ENCODE measurements at places on chromosomes 5 and 9. TPM values are rescaled to one million over a fixed set of nuclear protein-coding genes. Genes with fewer than 3 reads are reported as not detected.
A peak's percentile ranks its signal among the peaks of the same experiment; 100 is the strongest.

The PTBP3 gene
- 131 TPM for total RNA-seq

The SLC36A3 gene
- not detected for total RNA-seq

The SOX30 gene
- not detected for total RNA-seq

The MRPL22 gene
- 12.2 TPM for total RNA-seq

The ECSCR gene
- total RNA-seq = 13.3 TPM

The FAM78A gene
- 0.81 TPM for total RNA-seq

The TAF11L13 gene
- not detected for total RNA-seq

The MAP1B gene
- total RNA-seq = 69.2 TPM

The DNAJC21 gene
- total RNA-seq = 19.1 TPM

The EDIL3 gene
- total RNA-seq = 9.4 TPM

The NMUR2 gene
- not detected for total RNA-seq

The SURF6 gene
- total RNA-seq = 17.1 TPM

The CYSRT1 gene
- total RNA-seq = 44.8 TPM

The ARL14EPL gene
- total RNA-seq = not detected

The SURF2 gene
- total RNA-seq = 15.3 TPM

- no peak for DNase-seq
These were observed 9.0 kb downstream of the MYMK start for GRCh38 chr9:133515615-133516255.

- DNase-seq = no peak
These were observed 32.1 kb upstream of the MED10 start for GRCh38 chr5:6410421-6410820.

GRCh38 chr9:129888293-129889121 lies 53.2 kb downstream of the USP20 start:
- no peak for DNase-seq

- peak; percentile 70 for DNase-seq
These were observed 126.6 kb downstream of the BARX1 start for GRCh38 chr9:93828331-93829097.

GRCh38 chr9:27572566-27572917 lies 739 bp downstream of the C9orf72 start:
- DNase-seq = no peak

- no peak for DNase-seq
These were observed 181.1 kb upstream of the RAD23B start for GRCh38 chr9:107102011-107102410.

DNA sequence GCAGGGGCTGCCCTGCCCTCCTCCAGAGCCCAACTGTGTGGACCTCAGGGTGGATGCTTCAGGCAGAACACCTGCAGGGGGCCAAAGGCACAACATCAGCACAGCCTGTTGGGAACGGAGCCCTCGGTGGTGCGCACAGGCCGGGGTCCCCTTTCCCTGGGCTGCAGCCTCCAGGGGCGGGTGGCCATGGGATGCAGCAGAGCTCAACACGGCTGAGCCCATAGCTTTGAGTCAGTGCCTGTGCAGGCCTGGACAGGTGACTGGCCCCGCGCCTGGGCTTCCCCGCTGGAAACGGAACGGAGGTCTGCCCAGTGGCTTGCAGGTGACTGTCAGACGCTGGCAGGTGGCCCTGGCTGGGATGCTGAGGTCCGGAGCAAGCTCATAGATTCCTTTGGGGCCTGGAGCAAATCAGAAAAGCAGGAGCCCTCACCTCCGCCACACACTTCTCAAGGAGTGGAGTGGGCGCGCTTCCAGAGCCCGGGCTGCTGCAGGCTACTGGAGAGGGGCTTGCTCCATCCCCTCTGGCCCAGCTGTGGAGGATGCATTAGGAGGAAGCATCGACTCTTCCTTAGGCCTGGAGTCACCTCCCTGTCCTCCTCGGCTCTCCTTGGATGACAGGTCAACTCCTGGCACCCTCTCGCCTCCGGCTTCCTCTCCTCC lies 69.8 kb upstream of the RNU6ATAC start:
- no peak for DNase-seq

- DNase-seq = no peak
These were observed 27.3 kb upstream of the IL17B start for GRCh38 chr5:149406203-149406978.

- peak; percentile 97 for DNase-seq
These were observed 19.7 kb downstream of the C6 start for GRCh38 chr5:41193456-41194205.

GRCh38 chr5:40984884-40985283 lies 75.6 kb downstream of the C7 start:
- no peak for DNase-seq

GRCh38 chr5:63483338-63483737 lies 478.9 kb downstream of the HTR1A start:
- no peak for DNase-seq

GRCh38 chr5:124929000-124929399 lies 182.6 kb upstream of the ZNF608 start:
- no peak for DNase-seq

DNA sequence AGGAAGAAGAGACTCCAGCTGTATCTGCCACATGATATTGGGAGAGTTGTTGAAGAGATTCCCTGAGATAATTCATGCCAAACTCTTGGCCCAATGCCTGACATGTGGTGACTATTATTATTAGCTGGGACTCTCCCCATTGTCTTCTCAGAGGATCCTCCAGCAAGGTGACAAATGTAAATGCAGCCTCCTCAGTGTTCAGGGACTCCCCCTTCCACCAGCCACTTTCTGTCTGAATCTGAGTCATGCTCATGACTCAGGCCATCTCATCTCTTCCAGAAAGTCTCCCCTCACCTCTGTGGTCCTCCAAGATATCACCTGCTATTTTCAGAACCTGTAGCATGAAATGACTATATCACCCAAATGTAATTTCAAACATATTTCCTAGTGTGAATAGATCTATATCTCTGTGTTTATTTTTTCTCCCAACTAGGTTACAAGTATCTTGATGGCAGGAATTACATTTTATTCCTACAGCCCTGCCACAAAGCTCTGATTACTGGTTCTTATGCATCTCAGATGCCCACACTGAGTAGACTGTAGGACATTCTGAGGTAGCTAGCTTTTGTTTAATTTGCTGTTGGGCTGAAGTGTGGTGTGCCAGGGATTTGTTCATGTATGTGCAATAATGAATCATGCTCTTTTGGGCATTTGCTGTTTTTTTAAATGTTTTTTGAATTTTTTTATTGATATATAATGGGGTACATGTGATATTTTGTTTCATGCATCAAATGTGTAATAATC lies 126.6 kb upstream of the IL12B start:
- DNase-seq = no peak

GRCh38 chr5:173742432-173742816 lies 126.0 kb upstream of the BOD1 start:
- DNase-seq = no peak

- DNase-seq = no peak
These were observed 58.7 kb upstream of the CTSL start for GRCh38 chr9:87667164-87667738.

DNA sequence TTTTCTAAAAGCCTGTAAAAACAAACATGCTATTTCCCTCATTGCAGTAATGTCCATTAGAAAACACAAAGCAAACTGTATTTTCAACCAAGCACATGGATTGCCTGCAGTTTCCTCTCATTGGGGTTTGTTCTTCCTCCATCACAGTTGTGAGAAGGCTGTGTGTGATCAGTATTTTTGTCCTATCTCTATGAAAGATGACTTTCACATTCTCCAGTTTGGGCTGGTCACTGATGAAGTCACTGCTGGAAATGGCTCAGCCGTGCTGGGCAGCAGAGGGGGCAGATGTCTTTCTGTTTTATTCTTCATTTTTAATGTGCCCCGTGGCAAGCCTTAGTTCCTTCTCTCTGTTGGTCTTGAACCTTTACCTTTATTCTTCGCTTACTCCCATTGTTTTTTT lies 288.9 kb upstream of the MPDZ start:
- no peak for DNase-seq

GRCh38 chr5:135655468-135655815 lies 76.7 kb upstream of the CXCL14 start:
- no peak for DNase-seq

GRCh38 chr5:180323941-180324600 lies 29.1 kb downstream of the GFPT2 start:
- DNase-seq = no peak

- no peak for DNase-seq
These were observed 46.1 kb downstream of the SLC25A46 start for GRCh38 chr5:110784901-110785300.

- DNase-seq = no peak
These were observed 893.2 kb downstream of the DTWD2 start for GRCh38 chr5:118095115-118095514.

DNA sequence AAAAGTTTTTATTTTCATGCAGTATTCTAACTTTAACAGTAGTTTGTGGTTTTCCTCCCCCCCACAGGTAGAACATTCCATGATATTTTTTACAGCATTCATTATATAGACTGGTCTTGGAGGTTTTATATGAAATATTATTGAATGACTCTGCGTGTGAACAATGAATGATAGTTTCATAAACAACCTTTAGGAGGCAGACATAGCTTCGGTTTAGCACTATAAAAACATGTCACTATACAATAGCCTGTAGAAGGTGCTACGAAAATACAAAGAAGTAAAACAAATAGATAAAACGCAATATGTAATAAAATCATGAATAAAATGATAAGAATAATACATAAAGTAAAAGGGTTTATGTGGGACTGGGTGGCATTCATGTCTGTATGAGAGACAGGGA lies 8.5 kb downstream of the KLF4 start:
- DNase-seq = no peak

GRCh38 chr9:73219985-73220626 lies 68.4 kb downstream of the ANXA1 start:
- DNase-seq = no peak

- no peak for DNase-seq
These were observed 1.3 kb downstream of the SPTAN1 start for GRCh38 chr9:128553728-128554127.

GRCh38 chr5:138032028-138032571 lies 779 bp downstream of the FAM13B start:
- no peak for DNase-seq

- no peak for DNase-seq
These were observed 7.0 kb upstream of the SH3GL2 start for GRCh38 chr9:17571825-17572224.

DNA sequence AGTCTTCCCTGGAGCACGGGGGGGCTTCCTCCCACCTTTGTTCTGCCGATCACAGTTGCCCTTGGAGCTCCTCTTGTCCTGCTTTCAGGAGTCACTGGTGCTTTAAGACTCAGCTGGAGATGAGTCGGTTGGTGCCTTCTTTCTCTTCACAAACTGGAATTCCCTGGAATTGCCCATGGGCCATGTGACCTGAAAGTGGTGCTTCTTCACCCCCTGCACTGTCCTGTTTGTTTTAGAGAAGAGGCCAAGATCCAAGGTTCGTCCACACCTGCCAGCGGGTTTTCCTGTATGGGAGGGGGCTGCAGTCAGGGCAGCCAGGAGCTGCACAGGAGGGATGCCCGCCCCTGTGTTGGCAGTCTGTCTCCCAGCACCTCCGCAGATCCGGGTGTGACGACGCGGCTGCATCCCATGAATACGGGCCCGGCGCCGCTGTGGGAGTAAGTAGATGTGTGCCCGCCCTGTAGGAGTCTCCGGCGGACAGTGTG lies 9.5 kb upstream of the MRPS2 start:
- no peak for DNase-seq

GRCh38 chr9:128684325-128685199 lies 4.5 kb upstream of the SET start:
- DNase-seq = peak; percentile 92

DNA sequence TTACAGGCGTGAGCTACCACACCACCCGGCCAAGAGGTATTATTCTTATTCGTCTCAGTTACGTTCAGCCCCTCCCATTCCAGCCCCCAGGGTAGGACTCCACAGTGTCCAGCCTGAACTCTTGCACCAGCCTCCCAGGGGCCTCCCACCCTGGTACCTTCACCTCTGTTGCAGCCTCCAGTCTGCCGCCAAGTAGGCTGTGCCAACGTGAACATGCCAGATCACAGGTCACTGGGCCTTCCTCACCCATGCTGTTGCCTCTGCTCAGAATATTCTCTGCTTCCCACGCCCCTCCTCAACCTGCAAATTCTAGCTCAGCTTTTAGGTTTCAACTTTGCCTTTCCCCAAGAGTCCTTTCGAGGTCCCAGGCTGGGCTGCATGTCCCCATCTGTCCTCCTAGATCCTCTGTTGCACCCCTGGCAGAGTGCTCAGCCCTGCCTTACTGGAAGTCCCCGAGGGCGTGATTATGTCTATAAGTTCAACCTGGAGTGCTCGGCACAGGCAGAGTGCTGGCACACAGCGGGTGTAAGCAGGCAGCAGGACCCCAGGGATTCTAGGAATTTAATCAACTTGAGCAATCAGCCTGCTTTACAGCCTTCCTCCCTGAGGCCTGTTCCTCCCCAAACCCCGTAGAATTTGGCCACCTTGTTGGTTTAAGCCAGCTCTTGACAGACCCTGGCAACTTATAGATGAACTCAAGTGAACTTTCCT lies 13.1 kb upstream of the STXBP1 start:
- DNase-seq = no peak

GRCh38 chr9:128546504-128546903 lies 5.9 kb upstream of the SPTAN1 start:
- DNase-seq = no peak

GRCh38 chr9:96383165-96383942 lies at the start of gene SLC35D2:
TSS of gene SLC35D2 (minus strand) at chr9:96383711. CDS start at chr9:96383634, 77 bp downstream.
- DNase-seq = no peak

DNA sequence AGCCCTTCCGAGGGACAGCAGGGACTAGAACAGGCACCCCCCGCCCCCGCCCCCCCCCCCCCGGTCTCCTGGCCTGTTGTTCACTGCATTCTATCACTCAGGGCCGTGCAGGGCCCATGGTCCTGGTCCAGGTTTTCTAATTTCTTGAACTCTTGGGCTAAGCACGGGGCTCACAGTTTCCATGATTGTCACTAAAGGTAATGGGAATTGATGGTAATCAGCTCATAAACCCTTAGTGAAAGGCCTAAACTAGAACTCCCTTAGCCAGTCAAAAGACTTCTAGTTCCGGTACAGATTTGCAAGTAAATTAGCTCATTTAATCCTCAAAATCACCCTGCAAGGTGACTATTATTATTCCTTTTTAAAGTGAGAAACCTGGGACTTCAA lies 14.7 kb upstream of the PWWP2A start:
- no peak for DNase-seq

- no peak for DNase-seq
These were observed 122.6 kb downstream of the APBA1 start for GRCh38 chr9:69549310-69550202.

GRCh38 chr5:132060501-132061161 lies at the start of gene IL3:
TSS of gene IL3 (plus strand) at chr5:132060655. CDS start at chr5:132060707, 52 bp downstream.
- no peak for DNase-seq

GRCh38 chr5:31845361-31845760 lies 206.4 kb downstream of the PDZD2 start:
- DNase-seq = no peak

Measured in suprapubic skin (tissue), 4 donors.